Stimulated activated CD8-positive, alpha-beta memory T cell treated with anti-CD3 and anti-CD28 coated beads, Interleukin-4, amount 100 ng/mL, for 4 hours (primary cell): ENCODE measurements at places on chromosomes 4 and X.

DNA sequence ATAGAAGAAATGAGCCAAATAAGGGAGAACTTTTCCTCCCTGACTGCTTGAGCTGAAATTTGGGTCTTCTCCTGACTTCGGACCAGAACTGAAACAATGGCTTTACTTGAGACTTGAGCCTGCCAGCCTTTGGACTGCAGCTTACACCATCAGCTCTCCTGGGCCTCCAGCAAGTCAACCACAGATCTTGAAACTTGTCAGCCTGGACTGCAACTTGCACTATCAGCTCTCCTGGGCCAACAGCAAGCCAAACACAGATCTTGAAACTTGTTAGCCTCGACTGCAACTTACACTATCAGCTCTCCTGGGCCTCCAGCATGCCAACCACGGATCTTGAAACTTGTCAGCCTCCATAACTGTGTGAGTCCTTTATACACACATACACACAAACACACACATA lies 425.9 kb upstream of the PCDH7 start:
- DNase-seq, result no peak

DNA sequence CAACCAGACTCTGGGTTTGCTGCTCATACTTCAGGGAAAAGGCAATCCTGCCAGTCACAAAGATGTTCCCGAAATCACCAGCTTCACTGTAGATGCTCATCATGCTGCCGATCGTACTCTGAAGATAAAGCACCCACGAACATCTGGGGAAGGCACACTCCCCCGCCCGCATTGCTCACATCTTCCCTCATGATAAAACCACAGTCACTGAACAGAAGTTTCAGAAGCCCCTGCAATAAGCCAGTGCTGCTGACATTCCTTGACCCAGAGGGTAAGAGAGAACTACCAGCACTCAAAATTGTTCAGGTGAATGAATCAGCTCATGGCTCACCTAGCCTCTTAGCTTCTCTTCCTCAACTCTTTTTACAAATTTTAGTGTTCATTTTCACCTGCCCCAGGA lies 43.1 kb downstream of the SRPX2 start:
- no peak for DNase-seq

GRCh38 chr4:40121515-40121914 lies 64.9 kb downstream of the N4BP2 start:
- DNase-seq, result no peak

DNA sequence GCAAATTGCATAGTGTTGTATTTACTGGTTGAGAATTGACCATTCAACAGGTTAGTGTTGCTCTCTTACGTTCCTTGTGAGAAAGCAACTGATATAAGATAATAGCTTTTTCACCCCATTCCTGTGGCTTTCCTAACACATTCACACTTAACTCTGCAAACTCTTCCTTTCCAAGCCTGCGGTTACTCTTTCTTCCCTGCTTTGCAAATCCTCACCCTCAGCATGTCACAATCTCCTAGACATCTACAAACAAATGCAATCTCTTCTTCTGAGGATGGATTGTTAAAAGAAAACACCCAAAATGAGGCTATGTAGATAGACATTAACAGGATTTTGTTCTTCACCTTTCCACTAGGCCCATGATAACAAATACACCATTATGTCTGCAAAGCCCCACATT lies 771.7 kb upstream of the PCDH7 start:
- DNase-seq, result no peak

DNA sequence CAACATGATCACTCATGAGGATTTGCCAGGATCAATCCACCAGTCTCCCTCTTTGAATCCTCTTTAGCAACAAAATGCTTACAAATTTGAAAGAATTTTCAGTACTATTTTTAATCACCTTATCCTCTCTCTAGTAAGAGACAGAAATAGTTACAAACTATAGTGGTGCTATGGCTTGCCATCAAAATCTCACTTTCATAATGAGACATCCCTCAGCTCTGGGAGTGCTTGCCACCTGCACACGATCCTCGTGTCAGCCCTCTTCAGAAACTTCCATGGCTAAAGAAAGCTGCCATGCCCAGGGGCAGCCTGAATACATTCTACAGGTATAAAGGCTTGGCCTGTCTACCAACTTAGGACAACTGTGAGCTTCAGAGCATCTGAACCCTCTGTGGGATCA lies 5.1 kb upstream of the DHX15 start:
- DNase-seq, result no peak

GRCh38 chr4:142142366-142143054 lies 506.1 kb downstream of the IL15 start:
- no peak for DNase-seq

DNA sequence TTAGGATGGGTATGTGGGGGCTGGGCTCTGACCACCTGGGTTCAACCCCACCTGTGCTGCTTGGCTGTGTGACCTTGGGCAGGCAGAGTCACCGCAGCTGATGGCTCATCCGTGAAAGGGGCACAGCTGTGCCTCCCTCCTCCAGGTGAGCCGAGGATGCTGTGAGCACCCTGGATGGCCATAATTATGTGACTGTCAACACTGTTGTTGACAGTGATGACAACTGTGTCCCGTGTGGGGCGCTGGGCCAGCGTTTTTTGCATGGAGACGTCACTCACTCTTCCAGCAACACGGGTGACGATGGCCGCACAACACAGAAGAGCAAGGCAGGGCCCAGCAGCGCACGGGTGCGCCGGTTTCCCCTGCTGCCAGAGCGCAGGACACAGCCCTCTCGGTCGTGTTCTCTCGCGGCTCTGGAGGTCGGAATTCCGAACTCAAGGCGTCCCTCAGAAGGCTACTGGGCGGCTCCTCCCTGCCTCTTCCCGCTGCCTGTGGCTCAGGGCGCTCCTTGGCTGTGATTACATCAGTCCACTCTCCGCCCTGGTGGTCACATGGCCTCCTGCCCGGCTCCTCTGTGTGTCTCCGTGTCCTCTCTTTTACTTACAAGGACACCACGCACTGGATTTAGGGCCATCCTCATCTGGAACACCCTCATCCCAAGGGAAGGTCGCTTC lies 1.3 kb downstream of the SH3TC1 start:
- no peak for DNase-seq

- DNase-seq, result no peak
These were observed 307.0 kb downstream of the ANK2 start for GRCh38 chr4:113356453-113356852.

DNA sequence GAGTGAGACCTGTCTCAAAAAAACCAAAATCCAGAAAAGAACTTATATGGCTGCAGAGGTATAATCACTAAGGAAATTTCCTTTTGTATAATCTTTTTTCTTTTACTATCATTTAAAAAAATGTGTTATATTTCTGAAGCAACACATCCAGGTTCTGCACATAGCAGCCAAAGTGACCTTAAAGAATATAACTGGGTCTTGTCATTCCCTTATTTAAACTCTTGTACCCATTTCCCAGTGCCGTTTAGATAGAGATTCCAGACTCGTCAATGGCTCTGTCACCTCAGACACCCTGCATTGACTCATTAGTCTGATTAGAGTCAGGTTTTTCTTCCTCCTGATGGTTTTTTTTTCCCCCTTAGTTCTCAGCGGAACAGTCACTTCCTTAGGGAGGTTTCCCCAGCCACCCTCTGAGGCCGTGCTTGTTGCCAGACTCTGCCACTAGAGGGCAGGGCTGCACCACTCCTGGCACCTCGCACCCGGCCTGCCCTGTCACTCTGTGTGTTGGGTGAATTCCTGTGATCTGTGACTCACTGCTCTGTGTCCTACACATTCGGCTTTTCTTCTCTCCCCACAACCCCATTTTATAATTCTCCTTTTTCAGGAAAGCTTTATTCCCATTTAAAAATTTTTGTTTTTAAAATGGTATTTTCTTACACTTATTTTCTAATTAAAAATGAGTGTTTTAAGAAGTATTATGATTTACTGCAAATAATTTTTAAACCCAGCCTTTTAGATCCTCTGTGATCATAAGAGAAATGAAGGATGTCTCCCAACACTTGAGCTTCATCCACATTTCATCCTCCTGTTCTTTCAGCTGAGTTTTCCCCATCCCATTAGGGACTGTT lies 32.1 kb downstream of the HTT start:
- DNase-seq, result peak; percentile 82

GRCh38 chr4:27121830-27122229 lies 261.2 kb downstream of the STIM2 start:
- no peak for DNase-seq

DNA sequence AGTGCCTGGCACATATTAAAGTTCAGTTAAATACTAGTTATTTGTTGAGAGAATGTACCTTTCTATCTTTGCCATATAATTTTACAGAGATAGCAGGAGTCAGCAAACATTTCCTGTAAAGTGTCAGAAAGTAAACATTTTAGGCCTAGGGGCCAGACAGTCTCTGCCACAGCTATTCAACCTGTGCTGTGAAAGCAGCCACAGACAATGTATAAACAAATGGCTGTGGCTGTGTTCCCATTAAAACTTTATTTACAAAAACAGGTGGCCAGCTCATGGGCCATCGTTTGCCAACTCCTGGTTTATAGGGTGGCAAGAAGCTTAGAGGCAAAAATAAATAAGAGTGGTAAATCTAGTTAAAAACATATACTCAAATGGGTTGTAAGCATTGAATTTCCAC lies 34.0 kb upstream of the BRS3 start:
- DNase-seq, result no peak

GRCh38 chrX:47316276-47317025 lies 53.9 kb upstream of the ZNF157 start:
- DNase-seq, result no peak

DNA sequence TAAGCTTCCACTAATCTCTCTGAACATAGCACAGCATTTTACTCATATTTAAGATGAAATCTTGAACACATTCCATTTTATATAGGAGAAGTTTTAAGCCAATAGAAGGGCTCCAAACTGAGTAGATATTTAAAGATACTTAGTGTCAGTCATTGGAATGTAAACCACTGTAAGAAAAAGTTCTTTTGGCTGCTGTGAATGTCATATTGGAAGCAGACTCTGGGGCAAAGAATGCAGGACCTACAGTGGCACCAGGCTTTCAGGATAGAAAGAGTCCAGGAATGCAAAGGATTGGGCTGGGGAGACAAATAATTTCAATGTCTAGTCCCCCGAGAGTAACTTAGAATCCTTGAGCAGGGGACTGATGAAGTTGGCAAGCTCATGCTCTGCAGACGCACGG lies 1047.7 kb downstream of the STIM2 start:
- DNase-seq, result no peak

DNA sequence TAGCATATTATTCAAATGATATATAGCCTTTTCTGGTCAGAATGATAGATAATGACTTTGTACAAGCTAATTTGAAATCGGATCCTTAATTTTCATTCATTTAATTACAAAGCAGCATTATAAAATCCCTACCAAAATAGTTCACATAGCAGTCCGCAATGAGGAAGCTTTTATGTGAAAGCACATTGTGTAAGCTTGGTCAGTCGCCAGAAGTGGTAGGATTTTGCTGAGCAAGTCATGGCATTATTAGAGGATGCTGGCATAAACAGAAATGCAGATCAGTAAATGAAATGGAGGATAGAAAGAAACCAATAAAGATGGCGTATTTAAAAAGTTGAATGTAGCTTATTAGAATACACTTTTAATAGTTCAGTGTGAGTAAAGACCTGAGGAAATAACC lies 93.2 kb upstream of the DIAPH2 start:
- no peak for DNase-seq

GRCh38 chrX:129790808-129791207 lies 11.1 kb downstream of the SASH3 start:
- DNase-seq, result no peak

- no peak for DNase-seq
These were observed 83.4 kb upstream of the MID1IP1 start for GRCh38 chrX:38717871-38718270.

DNA sequence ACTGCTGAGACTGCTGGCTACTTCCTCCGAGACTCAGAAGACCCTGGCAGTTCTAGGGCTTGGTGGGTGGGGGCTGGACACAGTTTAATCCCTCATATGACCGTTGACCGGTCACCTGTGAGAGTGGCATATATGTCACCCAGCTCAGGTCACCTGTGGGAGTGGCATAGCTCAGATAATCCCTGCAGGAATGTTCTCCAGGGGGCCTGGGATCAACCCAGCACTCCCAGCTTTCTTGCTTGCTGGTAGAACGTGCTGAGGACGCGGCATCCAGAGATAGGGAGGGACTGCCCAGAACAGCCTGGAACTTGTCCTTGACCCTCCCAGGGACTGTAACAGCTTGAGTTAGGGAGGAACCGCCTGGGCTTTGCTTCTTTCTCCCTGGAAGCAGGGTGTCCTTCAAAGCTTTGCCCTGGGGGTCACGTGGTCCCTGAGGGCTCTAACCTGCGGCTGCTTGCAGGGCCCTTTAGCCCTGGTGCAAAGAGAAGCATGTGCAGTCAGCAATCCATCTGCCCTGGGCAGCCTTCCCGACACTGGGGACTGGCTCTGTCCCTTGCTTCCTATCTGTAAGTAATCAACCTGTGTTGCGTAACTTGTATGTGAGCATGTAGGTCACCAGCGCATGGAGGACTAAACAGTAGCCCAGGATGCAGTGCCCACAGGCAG lies 55.3 kb downstream of the ZFYVE28 start:
- DNase-seq, result no peak

DNA sequence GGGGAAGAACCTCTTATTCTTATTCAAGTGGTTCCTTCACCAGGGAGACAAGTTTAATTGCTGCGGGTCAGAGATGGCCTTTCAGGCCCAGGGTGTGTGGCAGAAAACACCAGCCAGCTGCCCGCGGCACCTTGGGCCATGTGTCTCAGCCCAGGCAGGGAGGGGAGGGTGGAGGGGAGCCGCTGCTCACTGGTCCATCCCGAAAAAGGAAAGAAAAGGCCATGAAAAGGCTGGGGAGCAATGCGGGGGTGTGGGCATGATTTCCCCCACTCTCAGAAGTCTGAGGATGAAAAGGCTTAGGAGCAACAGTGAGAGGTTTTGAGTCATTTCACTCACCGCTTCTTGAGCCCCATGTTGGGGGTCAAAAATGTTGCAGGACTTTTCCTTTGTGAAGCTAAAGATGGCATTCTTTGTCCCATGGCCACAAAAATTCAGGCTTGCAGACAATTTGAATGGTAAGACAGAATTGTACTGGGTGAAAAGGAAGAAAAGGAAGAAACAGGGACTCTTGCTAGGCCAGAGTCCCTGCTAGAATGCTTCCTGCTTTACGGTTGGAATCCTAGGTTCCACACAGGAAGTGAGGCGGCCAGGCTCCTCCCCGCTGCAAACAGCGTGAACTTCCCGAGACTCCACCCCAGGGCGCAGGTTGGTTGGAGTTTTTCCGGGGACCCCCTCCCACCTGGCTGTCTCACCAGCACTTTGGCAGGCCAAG lies 17.4 kb upstream of the FAM47E start:
- DNase-seq, result no peak

DNA sequence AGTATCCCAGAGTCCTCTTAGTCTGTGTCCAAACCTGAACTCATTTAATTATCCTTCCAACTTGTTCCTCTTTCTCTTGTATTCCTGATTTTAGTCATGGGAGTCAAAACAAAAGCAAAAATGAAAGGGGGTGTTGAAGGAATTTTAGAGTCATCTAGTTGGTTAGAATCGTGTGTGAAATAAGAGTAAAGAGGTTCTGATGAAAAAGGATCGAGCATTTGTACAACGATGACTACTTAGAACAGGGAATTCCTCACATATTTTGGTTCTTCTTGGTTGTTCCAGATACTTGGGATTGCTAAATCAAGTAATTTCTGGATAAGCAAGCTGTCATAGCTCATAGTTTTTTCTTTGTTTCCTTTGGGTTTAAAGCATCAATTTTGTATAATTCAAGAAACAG lies 194.4 kb downstream of the BCOR start:
- no peak for DNase-seq

GRCh38 chr4:3190549-3190948 lies 58.4 kb upstream of the MSANTD1 start:
- no peak for DNase-seq
